NCI-H187 (cell line): ENCODE measurements at places on chromosomes 12 and 14.

DNA sequence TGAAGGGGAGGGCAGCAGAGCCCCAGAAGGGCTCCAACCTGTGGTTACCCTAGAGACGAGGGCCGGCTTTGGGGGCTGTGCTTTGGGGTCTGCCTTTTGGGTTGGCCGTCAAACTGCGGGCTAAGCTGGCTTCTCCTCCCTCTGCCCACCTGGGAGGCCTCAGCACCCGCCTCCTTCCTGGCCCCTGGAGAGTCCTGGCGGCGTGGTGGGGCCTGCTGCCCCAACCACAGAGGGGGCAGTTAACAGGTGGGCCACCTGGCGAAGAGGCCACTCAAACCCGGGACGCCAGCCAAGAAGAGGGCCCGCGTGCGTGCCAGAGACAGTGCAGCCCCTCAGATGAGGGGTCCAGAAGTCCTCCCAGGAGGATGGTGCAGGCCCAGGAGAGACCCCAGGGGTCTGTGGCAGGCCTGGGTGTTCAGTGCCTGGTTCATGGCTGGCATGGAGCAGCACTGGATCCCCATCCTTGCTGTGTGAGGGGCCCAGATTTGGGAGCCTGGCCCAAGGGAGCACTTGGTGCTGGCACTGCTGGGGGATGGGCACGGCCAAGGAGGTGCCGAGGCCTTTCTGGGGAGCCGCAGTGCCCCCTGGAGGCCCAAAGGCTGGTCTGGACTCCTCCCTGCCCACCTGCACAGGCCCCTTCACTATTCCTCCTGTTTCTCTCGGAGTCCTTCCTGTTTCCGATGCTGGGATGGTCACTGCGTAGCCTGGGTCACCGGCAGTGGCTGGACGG lies 48.8 kb downstream of the LRCOL1 start:
- no peak for DNase-seq

DNA sequence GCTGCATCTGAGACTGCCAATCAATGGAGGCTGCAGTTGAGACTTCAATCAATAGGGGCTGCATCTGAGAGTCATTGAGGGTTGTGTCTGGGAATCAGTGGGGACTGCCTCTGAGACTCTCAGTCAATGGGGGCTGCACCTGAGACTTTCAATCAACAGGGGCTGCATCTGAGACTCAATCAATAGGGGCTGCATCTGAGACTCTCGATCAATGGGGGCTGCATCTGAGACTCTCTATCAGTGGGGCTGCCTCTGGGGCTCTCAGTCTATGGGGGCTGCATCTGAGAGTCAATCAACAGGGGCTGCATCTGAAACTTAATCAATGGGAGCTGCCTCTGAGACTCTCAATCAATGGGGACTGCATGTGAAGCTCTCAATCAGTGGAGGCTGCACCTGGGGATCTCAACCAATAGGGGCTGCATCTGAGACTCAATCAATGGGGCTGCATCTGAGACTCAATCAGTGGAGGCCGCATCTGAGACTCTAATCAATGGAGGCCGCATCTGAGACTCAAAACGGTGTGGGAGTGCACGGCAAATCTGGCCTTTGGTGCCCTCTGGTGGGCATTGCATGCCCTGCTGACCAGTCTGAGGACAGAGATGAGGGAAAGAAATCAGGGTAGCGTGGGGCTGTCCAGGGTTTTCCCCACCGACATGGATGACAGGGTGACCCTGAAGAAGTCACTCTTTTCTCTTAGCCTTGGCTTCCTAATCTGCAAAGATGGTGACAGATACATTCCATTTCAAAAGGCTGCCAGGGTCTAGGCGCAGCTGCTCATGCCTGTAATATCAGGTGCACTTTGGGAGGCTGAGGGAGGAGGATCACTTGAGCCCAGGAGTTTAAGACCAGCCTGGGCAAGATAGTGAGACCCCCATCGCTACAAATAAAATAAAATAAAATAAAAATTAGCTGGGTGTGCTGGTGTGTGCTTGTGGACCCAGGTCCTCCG lies 41.3 kb upstream of the EIF5 start:
- DNase-seq, result peak; percentile 37

DNA sequence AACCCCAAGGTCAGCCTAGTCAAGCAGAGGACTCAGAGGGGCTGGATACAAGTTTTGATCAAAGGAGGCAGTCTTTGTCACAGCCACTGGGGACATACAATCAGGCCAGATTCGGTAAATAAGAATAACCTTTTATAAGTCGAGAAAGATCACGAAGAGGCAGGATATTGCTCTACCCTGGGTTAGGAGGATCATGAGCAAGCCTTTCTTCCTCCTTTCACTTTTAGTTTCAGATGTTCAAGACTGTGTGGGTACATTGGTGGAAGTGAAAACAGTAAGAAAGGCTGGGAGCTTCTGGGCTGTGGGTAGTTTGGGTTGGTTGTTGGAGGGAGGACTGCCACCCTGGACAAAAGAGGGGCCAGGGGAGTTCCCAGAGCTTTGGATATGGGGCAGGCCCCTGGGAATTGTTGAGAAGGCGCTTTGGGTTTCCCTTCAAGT lies 127.7 kb downstream of the SNAPC1 start:
- no peak for DNase-seq

DNA sequence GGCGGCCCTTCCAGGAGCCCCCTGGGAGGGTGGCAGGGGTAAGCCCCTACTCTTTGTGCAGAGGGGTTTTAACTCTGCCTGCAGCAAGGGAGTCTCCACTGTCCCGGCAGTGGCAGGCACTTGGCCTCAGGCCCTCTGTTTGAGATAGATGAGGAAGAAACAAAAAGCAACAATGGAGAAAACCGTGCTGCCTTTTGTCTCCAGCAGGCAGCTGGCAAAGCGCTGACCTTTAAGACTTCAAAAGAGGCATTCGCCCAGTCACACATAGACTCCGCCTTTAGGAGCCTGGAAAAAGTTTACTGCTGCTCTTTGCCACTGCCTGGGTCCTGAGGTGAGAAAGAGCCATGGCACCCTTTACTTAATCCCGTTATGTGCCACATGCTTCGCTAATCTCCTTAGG lies 158.2 kb upstream of the NTF3 start:
- DNase-seq, result no peak

DNA sequence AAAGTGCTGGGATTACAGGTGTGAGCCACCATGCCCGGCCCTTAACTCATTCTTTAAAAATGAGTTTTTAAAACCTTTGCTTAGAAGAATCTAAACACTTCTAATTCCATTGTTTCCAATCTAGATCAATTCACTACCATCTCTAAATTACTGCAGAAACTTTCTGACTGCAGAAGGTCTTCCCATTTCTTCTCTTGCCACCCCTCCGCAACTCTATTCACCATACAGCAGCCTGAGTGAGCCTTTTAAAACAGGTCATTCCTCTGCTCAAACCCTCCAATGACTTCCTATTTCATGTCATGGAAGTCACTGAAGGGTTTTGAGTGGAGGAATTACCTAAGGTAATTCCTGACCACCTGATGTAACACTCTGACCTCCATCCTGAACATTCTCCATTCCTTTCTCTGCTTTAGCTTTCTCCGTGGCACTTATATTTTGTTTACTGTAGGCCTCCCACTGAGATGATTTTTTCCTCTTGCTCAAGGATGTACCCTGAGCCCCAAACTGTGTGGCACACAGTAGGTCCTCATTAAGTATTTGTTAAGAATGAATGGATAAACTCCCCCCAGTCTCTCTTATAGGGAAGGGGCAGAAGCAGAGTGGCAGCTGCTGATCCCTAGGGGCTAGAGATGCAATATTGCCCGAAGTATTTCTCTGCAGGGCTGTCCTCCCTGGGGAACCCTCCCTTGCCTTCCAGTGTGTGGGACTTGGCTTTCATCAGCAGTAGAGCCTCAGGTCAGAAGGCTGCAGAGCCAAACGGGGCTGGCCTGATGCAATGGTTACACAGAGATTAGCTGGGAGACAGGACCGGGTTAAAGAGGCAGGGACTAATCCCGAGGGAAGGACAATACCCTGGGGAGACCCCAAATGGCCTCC lies 1.2 kb downstream of the DDIT3 start:
- DNase-seq, result peak; percentile 6

- no peak for DNase-seq
Measured at GRCh38 chr12:107283652-107284051, 190.3 kb upstream of the CRY1 start.

DNA sequence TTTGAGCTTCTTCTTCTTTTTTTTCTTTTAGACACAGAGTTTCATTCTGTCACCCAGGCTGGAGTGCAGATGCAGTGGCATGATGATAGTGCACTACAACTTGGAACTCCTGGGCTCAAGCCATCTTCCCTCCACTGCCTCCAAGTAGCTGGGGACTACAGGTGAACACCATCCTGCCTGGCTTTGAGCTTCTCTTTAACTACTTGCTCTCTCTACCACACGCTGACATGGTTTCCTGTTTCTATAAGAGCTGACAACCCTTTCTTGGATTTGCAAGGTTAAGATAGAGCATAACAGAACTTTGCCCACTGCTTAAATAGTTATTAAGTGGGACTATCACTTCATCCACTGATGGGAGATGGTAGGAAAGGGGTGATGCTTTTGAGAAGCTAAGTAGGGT lies 82.4 kb upstream of the SLC38A2 start:
- no peak for DNase-seq

- no peak for DNase-seq
Measured at GRCh38 chr12:127239781-127240180, 1027.2 kb upstream of the TMEM132C start.

DNA sequence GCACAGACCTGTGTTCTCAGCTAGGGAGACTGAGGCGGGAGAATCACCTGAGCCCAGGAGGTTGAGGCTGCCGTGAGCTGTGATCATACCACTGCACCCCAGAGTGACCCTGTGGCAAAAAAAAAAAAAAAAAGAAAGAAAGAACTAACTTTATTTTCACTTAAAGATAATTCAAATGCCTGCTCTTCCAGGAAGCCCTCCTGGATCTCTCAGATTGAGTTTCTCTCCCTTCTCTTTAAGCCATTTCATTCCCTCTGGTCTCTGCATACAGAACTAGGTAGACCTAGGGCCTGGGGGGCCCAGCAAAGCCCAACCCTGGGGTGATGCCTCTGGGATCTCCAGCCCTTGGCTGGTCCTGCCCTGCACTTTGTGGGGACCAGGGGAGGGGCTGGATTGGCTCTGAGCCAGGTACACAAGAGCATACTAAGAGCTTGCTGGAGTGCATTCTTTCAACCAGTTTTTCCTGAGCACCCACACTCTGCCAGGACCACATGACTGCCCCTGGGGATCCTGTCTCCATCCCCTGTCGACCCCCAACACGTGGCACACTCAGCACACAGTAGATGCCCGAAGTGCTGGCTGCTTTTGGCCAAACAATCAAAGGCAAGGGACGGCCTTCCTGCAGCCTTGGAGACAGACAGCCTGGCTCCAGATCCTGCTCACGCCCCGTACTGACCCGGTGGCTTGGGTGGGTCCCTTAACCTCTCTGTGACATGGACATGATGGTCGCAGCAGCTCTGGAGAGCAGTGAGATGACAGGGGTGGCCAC lies 52.7 kb downstream of the CYP46A1 start:
- DNase-seq, result no peak

DNA sequence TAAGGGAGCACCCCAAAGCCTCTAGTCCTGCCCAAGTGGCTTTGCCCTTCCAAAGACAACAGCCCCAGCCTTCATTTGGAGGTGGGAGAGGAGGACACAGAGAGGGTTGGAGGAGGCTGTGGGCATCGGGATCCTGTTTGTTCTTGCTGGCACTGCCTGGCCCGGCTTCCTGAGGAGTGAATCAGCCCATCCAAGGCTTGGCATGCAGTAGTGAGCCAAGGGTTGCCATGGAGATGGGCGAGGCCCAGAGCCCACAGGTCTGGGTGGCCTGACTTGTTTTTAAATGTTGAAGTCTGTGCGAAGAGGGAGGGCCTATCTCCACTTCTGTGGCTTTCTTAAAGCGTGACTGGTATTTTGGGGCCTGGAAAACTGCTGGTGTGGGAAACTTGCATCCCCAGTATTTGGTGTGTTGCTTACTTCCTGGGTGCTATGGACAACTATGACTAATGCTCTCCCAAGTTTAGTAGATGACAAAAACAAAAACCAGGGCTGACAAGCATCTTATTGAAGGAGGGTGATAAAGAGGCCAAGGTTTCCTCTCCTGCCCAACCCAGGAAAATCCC lies 15.8 kb downstream of the CD9 start:
- DNase-seq, result no peak

DNA sequence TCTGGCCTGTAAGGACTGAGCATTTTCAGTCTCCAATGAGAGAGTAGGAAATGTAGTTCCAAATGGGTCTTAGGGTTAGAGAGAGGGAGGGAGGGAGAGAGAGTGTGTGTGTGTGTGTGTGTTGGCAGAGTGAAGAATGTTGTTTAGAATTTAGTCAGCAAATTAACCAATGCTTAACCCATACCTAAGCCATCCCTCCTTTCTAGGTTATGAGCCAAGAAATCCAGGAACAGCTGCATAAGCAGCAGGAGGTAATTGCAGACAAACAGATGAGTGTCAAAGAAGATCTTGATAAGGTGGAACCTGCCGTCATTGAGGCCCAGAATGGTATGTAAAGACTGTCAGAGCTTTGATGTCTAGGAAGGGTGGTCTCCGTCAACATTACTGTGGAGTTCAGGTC lies 56.9 kb downstream of the HSP90AA1 start:
- DNase-seq, result no peak

- no peak for DNase-seq
Measured at GRCh38 chr12:52439845-52440244, 5.7 kb upstream of the KRT75 start.

DNA sequence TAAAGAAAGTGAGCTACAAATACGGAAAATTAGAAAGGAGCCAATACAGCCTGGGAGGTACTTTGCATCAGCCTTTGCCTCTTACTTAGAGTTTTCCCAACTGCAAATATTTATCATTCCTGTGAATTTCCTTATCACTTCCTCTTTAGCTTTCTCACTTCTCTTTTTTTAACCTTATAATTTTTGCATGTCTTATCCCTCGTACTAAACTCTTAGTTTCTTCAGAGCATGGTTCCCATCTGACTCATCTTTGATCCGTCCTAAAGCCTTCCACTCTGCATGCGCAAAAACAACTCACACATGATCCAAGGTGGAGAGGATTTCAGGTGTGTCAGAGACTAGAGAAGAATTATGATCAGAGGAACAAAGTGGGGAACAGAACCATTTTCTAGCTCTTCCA lies 9.6 kb upstream of the SNAPC1 start:
- no peak for DNase-seq

- no peak for DNase-seq
Measured at GRCh38 chr12:108629824-108630476, 3.7 kb downstream of the SELPLG start.

DNA sequence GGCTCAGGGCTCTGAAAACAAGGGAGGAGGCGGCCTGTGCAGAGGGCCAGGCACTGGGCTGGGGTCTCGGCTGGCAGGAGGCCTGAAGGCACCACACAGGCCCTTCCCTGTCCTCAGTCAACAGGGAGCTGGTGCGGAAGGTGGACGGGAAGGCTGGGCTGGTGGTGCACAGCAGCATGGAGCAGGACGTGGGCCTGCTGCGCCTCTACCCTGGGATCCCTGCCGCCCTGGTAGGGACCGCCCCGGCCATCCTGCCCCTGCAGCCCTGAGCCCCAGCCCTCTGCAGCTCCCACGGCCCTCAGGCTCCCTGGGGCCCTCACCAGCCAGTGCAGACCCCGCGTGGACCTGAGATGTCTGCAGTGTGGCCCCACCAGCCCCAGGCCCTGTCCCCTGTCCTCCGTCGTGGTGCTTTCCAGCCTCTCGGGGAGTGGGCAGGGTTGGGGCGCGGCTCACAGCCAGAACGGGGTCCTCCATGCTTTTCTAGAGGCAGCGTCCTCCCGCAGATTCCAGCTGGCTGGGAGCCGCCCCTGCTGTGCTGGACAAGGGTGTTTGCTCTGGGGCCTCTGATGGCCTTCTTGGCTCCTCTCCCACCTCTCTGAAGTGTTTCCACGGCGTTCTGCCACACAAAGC lies 18.1 kb downstream of the ASPG start:
- DNase-seq, result no peak

GRCh38 chr12:19230299-19230866 lies 100.8 kb downstream of the PLEKHA5 start:
- DNase-seq, result no peak
